Subcutaneous preadipocyte (primary cell): ENCODE measurements at places on chromosomes 5 and 9. TPM values are rescaled to one million over a fixed set of nuclear protein-coding genes. Genes with fewer than 3 reads are reported as not detected.

The SPATA31D4 gene
- not detected in 2 replicates for total RNA-seq

The MSX2 gene
- total RNA-seq: 4.5 and 5.1 TPM in 2 replicates

The TMEM215 gene
- total RNA-seq: not detected in 2 replicates

The SPINK6 gene
- not detected in 2 replicates for total RNA-seq

The IFNB1 gene
- total RNA-seq: not detected in 2 replicates

The ADCY2 gene
- under 0.01 TPM in 1 of 2 replicates, not detected in the other for total RNA-seq

The DPH7 gene
- total RNA-seq: 14.7 and 21.9 TPM in 2 replicates

The SPATA31E1 gene
- total RNA-seq: 0.37 and 0.59 TPM in 2 replicates

The PGM5 gene
- total RNA-seq: 0.78 and 4.0 TPM in 2 replicates

The GPR151 gene
- not detected in 2 replicates for total RNA-seq

The FSTL4 gene
- not detected in 2 replicates for total RNA-seq

The MLANA gene
- total RNA-seq: 0.20 TPM in 1 of 2 replicates, not detected in the other

The CCDC183 gene
- 0.20 and 0.37 TPM in 2 replicates for total RNA-seq

The NXNL2 gene
- not detected in 2 replicates for total RNA-seq

The ALDH1A1 gene
- total RNA-seq: 0.20 and 0.73 TPM in 2 replicates
